IgD-negative memory B cell (primary cell): ENCODE measurements at places on chromosomes 6 and 20. TPM values are rescaled to one million over a fixed set of nuclear protein-coding genes. Genes with fewer than 3 reads are reported as not detected.

Gene HCK
- 52.0 TPM for polyA plus RNA-seq

Gene KCNK5
- polyA plus RNA-seq = not detected

Gene PIGT
- 69.3 TPM for polyA plus RNA-seq

Gene PSORS1C2
- polyA plus RNA-seq = not detected

Gene DSP
- 3.2 TPM for polyA plus RNA-seq

Gene RPP40
- polyA plus RNA-seq = 11.2 TPM

Gene OCSTAMP
- not detected for polyA plus RNA-seq

Gene TTK
- polyA plus RNA-seq = 0.50 TPM

Gene ELOVL4
- not detected for polyA plus RNA-seq

Gene C4A
- polyA plus RNA-seq = 0.23 TPM

Gene CLPSL1
- not detected for polyA plus RNA-seq

Gene ADGRG6
- not detected for polyA plus RNA-seq
